Peyer's patch (tissue), 4 donors: ENCODE measurements at places on chromosomes 5 and 9. TPM values are rescaled to one million over a fixed set of nuclear protein-coding genes. Genes with fewer than 3 reads are reported as not detected.

GFI1B gene
- 2.4 TPM for total RNA-seq

SPINK6 gene
- not detected for total RNA-seq

DNA sequence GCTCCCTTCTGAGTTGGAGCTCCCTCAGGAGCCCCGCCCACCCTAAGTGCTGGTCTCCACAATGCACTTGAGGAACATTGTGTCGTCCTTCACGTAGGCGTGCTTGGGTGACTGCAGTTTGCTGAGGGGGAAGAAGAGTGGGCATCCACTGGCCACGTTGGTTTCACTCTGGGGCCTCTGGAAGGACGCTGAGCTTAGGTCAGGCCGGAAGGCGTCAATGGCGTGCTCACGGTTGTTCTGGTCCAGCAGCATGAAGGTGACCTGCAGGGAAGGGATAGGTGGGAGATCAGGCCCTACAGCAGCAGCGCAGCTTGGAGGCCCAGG, 21.7 kb downstream of the TRAF1 start:
- DNase-seq: no peak

- DNase-seq: peak; percentile 33
Measured at GRCh38 chr5:176837707-176838115, 27.4 kb downstream of the UNC5A start.

- no peak for DNase-seq
Measured at GRCh38 chr5:155025895-155026294, 12.3 kb downstream of the KIF4B start.

DNA sequence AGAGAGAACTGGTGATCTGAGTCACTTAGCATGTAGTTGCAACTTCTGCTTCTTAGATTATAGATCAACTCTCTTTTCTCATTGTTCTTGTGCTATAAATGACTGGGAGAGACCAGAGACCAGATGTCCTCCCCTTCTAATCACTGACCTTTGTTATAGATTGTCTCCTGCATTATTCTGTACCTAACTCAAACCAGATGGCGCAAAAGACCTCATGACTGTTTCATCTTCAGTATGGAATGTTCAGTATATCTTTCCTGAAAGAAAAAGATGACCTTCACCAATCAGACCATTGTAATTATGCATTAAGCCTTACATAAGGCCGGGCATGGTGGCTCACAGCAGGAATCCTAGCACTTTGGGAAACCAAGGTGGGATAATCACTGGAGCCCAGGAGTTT, 30.5 kb upstream of the ADAM19 start:
- no peak for DNase-seq

- no peak for DNase-seq
Measured at GRCh38 chr9:109574061-109574882, 76.2 kb upstream of the PTPN3 start.

DNA sequence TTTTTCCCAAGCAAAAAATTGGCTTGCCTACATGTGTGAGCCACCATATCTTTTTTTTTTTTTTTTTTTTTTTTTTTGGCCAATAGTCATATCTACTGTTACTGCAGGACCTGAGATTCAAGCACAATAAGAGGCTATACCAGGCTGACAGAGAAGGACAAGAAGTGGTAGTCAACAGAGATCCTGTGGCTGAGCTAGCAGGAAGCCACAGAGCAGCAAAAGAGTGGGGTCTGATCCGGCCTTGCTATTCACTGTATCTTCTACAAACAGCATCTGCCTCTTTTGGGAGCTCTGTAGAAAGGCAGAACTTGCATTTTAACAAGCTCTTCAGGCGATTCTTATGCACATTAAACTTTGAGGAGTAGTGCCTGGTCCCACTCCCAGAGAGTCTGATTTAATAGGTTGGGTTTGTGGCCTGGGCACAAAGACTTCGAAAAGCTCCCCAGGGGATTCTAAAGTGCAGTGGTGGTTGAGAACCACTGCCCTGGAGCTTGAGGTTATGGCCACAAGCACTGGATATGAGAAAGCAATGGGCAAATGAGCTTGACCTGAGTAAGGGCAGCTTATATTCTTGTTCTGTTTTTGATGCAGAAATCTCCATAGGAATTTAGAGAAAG, 162.8 kb downstream of the PIK3R1 start:
- no peak for DNase-seq

GRCh38 chr9:100505564-100506159, 32.7 kb downstream of the TMEFF1 start:
- peak; percentile 76 for DNase-seq

DNA sequence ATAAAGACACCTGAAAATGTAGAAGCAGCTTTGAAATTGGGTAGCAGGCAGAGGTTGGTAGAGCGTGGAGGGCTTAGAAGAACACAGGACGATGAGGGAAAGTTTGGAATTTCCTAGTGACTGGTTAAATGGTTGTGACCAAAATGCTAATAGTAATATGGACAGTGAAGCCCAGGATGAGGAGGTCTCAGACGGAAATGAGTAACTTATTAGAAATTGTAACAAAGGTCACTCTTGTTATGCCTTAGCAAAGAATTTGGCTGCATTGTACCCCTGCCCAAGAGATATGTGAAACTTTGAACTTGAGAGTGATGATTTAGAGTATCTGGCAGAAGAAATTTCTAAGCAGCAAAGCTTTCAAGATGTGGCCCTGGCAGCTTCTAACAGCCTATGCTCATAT, 382.5 kb downstream of the KCNN2 start:
- no peak for DNase-seq

- no peak for DNase-seq
Measured at GRCh38 chr9:70318002-70318401, 59.2 kb downstream of the SMC5 start.

DNA sequence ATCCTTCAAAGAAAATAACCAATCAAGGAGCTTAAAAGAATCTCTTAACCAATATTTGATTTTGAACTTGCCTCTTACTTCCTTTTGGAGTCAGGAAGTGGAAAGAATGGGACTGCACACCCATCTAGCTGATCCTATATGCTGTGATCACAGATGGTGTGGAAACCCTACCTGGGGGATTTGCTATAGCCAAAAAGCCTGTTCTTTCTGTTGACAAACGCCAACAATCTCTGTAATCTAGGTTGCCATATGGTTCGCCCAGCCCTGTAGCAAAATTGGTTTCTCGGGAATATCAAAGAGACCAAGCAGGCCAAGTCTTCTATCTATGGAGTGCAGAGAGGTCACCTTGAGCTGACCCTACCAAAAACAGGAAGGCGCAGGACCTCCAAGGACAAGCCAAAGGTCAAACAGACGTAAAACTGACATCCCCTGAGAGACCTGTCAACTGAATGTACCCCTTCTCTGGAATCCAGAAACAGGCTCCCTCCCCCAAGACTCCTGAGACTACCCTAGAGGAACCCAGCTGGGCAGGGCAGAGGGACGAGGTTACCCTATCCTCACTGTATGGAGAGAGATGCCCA, 19.4 kb downstream of the NRG2 start:
- no peak for DNase-seq

GRCh38 chr5:7261049-7261448, 134.9 kb upstream of the ADCY2 start:
- no peak for DNase-seq
